ENCODE measurements at places on chromosomes 7 and 10. TPM values are rescaled to one million over a fixed set of nuclear protein-coding genes. Genes with fewer than 3 reads are reported as not detected.

DNA sequence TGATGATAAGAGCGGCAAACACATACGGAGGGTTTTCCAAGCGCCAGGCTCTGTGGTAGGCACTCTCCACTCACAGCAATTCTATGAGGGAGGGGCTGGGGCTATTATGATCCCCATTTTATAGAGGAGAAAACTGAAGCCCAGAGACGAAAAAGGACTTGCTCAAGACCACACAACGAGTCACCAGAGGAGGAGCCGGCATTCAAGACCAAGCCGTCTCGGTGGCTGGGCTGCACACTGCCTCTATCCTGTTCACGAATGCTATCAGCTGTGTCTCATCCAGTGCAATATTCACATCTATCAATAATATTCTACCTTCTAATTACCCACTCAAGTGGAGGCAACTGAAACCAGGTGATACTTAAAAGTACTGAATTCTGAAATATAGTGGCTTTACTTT is 67.8 kb upstream of the NMT2 start:
- H3K4me1 ChIP-seq, result peaks cover 2% of the 10 kb centered on the region
- H3K4me3 ChIP-seq, result no peak overlapping the region
- H3K27me3 ChIP-seq, result no peaks in the 10 kb centered on the region
- H3K27ac ChIP-seq, result no peak overlapping the region
- DNase-seq, result no peak

DNA sequence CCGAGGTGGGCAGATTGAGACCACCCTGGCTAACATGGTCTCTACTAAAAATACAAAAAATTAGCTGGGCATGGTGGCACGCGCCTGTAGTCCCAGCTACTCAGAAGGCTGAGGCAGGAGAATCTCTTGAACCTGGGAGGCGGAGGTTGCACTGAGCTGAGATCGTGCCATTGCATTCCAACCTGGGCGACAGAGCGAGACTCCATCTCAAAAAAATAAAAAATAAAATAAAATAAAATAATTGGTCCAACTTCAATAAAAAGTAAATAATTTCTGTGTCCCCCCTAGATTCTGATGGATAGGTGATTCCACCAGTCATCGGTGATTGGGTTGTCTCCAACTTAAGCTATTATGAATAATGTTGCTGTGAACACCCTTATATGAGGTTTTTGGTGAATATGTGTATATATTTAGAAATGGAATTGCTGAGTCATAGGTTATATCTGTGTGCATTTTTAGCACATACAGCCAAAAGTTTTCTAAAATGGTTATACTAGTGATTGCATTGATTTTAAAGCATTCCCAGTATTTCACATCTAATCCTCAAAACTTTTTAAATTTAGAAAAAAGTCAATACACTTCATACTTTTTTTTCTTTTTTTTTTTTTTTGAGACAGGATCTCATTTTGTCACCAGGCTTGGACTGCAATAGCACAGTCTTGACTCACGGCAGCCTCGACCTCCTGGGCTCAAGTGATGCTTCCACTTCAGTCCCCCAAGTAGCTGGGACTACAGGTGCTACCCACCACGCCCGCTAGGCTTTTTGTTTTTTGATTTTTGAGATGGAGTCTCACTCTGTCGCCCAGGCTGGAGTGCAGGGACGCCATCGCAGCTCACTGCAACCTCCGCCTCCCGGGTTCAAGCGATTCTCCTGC is 13.7 kb upstream of the SRPK2 start:
- no peaks in the 10 kb centered on the region for H3K27me3 ChIP-seq
- no peak overlapping the region for H3K4me3 ChIP-seq
- peak; percentile 49 for DNase-seq
- H3K27ac ChIP-seq, result no peak overlapping the region

DNA sequence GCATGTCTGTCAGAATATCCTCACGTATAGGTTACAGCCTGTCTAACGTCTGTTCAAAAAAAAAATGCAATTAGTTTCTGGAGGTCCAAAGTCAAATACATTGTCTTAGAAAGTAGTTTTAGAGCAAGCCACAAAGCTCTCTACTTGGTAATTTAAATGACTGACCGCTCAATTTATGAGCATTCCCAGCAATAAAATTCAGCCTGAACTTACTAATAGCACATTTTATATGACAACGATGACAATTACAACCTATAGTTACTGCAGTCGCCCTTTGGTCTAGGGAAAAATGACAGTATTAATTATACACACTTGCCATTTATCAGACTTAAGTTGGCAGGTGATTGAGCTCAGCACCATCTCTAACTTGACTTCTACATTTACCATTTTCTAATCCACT is 425.8 kb upstream of the STEAP1 start:
- no peaks in the 10 kb centered on the region for H3K27me3 ChIP-seq
- H3K27ac ChIP-seq, result no peak overlapping the region
- no peak for DNase-seq
- H3K4me1 ChIP-seq, result no peaks in the 10 kb centered on the region
- no peaks in the 10 kb centered on the region for H3K36me3 ChIP-seq
- H3K4me3 ChIP-seq, result no peak overlapping the region

DNA sequence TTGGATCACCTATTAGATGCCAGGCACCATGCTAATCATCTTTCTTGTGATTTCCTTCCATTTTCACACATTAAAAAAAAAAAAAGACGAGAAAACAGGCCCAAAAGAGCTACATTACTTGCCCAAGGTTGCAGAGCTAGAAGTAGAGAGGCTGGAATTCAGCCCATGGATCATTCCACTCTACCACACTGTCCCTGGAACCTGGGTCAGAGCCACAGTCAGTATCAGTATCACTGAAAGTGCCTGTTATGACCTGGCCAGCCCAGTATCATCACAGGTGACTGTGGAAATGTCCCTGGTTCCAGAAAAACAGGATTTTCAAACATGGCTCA is 3.3 kb upstream of the FLNC start:
- peak overlapping the region; percentile 54 for H3K27ac ChIP-seq
- H3K27me3 ChIP-seq, result no peaks in the 10 kb centered on the region
- H3K36me3 ChIP-seq, result no peaks in the 10 kb centered on the region

Gene KCP
- 0.50 TPM for total RNA-seq

Gene CPVL
- total RNA-seq, result 0.51 TPM

Gene ADAMTS14
- total RNA-seq, result 1.8 TPM
